ENCODE measurements at places on chromosomes 11 and 22.

- no peak for DNase-seq
Measured at GRCh38 chr11:86804951-86805350, 4.6 kb downstream of the PRSS23 start.

DNA sequence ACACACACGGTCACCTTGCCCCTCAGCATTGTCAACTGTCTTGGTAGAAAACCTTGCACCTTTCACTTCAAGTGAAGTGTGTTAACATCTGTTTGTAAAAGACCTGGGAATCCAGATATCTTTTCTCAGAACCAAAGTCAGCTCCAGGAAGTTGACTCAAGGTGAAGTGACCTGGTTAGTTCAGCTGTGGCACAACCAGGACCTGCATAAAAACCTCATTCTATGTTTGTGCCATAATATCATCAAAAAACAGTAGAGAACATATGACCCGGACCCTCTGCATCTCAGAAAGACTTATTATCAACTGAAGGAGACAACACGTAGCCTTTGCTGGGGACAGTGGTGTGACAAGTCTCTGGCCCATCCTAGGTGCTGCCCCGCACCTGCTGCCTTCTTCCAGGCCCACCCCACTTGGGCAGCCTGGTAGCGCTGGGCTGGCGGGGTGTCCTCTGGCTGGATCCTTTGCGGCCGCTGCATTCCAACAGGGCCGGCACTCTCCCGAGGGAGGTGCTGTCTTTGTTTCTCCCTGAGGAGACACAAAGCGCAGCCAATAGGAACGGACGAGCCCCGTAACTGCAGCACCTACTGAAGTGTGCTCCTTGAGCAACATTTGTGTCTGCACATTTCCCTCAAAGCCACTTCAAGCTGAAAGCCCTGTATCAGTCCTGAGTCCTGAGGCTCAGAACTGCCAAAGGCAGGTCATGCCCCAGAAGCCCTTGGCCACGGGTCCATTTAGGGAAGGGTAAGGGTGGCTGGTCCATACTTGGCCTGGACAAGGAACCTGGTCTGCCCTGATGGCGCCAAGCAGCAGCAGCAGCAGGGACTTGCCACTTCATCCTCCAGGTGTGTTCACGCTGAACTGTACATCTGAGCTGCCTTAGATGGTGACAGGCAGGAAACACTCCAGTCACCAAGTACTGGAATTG, 25.2 kb downstream of the LRRC74B start:
- no peak for DNase-seq

- no peak for DNase-seq
Measured at GRCh38 chr22:41798736-41799135, 1.7 kb upstream of the CCDC134 start.

GRCh38 chr22:38104084-38104483, 6.4 kb downstream of the BAIAP2L2 start:
- DNase-seq: no peak

DNA sequence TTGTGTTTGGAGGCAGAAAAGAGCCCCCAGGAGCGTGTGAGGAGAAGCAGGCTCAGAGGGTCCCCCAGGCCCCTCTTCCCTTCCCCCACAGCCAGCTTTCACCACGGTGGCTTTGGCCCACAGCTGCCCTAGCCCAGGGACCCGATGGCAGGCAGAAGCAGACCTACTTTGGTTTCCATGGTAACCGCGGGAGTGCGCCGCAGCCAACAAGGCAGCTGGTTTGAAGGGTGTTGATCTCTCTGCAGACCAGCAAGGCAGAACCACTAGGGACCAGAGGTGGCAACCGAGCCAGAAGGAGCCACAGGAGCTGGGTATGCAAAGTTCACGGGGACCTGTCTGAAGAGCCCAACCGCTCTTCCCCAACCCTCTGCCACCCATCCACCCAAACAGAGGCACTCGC, 69.4 kb downstream of the BUD13 start:
- no peak for DNase-seq

DNA sequence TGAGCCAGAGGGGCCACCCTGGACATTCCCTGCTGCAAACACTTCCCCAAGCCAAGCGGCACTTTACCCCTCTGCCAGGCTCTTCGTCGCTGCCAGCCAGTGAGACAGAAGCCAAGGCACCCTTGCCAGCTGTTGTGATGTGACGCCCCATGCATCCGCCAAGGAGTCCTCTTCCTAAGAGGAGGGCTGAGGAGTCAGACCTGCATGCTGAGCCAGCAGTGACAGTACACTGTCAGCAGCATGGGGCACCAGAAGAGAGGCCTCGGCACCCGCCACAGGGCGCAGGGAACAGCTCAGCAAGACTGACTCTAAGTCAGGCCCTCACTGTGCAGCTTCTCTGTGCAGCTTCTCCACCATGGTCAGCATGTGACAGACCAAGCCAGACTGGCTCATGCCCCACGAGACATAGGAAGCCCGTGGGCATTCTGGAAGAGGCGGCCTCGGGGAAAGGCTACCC, 26.4 kb downstream of the VPS37C start:
- DNase-seq: no peak

GRCh38 chr22:20022978-20023613, 2.2 kb downstream of the TANGO2 start:
- no peak for DNase-seq

DNA sequence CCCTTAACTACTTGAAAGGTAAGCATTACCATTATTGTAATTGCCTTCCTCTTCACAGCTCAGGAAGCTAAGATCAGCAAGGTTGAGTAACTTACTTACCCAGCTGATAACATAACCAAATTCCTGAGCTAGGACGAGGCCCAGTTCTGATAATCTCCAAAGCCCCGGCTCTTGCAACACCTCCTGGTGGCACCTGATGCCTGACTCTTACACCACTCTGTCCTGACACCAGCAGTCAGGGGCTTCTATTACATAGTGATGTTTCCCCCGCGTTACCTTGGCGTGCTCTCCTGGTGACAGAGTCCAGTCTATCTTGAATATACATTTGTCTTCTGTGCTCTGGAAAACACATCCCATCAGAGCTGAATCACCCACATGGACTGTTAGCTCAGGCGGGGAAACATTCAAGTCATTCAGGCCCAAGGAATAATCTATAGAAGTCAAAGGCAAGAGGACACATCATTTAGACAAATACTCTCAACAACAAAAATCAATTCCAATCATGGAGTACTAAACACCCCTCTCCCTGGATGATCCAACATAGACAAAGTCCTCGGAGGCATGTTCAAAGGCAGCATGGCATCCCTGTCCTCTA, 12.6 kb downstream of the JAML start:
- DNase-seq: no peak

DNA sequence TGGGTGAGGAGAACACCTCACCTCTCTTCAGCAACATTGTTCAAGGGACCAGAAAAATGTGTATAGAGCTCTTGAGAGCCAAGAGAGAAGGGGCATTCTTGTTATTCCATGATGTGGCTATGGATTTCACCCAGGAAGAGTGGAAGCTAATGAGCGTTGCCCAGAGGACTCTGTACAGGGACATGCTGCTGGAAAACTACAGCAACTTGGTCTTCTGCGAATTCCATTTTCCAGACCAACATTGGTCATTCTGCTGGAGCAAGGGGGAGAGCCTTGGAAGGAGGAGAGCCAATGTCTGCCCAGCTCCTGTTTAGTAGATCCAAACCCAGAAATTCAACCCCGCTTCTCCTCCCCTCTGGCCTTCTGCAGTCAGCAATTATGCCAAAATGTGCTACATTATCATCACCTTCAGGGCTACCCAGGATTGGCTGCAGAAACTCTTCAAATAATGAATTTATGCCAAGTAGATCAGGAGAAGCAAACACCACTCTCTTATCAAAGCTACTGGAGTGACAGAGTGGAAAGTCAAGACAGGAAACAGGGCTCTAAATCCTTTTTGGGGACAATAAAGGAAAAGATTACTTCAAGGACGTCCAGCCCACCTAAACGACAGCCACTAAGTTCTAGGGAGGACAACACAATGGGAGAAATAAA, 707.5 kb upstream of the LUZP2 start:
- DNase-seq: no peak

GRCh38 chr22:30744224-30744623, 49.5 kb downstream of the OSBP2 start:
- DNase-seq: no peak

DNA sequence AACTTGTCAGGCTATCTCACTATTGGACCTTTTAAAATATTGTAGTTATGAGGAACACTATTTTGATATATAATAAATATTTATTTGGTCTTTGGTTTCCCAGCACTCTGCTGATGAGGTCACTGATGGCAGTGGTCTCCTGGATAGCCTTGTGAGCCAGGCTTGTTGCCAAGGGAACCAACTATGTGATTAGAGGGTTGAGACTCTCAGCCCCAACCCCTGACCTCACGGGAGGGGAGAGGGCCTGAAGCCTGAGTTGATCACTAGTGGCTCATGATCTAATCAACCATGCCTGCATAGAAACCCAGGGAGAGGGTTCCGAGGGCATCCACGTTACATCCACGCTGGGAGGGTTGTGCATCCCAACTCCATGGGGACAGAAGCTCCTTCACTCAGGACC, 10.8 kb downstream of the PANX1 start:
- DNase-seq: no peak

- DNase-seq: no peak
Measured at GRCh38 chr11:128547946-128548648, 39.3 kb downstream of the ETS1 start.

GRCh38 chr22:46501701-46502100, 35.7 kb downstream of the CELSR1 start:
- peak; percentile 55 for DNase-seq

GRCh38 chr11:103619938-103620337, 416.5 kb upstream of the DDI1 start:
- DNase-seq: no peak

GRCh38 chr22:47769652-47770051, 1007.2 kb downstream of the TBC1D22A start:
- no peak for DNase-seq

DNA sequence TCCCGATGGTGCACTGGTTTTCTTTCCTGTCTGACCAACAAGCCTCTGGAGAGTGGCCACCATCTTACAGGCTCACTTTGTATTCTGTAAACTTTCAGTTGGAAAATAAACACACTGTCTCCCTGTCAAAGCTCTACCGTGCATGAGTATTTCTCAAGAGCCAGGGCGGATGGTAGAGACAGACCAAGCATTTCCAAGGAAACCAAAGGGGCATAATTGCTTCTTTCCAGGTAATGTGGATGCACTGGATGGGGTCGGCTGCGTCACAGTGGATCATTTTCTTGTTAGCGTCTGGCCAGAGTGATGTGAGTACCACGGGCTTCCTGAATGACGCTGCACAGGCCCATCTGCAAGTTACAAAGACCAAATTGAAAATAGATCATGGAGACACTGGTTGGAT, 5.1 kb upstream of the SEZ6L start:
- no peak for DNase-seq

DNA sequence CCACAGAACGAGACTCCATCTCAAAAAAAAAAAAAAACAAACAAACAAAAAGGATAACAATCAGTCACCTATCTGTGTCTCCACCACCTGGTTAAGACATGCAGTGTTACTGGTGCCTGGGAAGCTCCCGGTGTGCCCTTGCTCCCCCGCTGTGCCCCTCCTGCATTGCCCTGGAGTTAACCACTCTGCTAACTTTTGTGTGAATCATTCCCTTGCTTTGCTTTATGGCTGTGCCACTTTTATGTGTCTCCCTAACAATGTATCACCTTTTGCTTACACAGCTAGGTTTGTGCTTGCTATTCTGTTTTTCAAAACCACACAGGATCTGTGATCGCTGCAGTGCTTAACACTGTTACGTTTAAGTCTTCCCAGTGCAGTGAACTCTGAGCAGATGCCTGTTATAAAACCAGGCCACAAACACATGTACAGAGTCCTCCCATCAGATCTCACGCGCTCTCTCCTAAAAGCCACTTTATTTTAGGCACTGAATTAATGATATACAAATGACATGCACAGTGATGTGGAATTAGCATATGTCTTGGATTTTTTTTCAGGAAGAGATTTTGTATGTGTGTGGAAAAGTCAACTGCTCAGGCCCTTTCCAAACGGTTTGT, 69.9 kb downstream of the BUD13 start:
- DNase-seq: no peak

- no peak for DNase-seq
Measured at GRCh38 chr22:35410663-35411034, 10.7 kb downstream of the MCM5 start.

GRCh38 chr11:64148226-64148916, 17.5 kb downstream of the MACROD1 start:
- peak; percentile 79 for DNase-seq

GRCh38 chr11:122556605-122557004, 98.9 kb upstream of the UBASH3B start:
- DNase-seq: peak; percentile 33

DNA sequence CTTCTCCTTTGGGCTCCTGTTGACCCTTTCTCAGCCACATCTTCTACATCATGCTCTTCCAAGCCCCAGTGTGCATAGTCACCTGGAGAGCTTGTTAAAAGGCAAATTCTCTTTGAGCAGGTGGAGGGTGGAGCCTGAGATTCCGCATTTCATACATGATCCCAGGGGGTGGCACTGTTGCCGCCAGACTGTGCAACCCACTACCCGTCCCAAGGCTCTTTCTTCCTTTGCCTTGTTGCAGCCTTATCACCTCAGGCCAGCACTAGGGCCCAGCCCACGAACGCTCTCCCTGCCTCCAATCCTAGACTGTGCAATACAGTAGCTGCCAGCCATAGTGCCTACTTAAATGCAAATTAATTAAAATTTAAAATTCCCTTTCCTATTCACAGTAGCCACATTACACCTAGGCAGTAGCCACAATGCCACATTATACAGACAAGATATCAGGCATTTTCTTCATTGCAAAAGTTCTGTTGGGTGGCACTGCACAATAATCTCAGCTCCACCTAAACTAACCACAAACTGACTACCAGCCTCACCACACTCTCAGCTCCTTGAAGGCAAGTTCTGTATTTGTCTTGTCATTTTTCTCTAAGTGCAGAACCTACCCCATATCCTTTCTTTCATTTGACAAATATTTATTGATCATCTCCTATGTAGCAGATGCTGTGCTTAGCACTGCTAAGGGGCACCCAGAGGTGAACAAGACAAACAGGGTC, 4.6 kb upstream of the KCNJ5 start:
- no peak for DNase-seq

DNA sequence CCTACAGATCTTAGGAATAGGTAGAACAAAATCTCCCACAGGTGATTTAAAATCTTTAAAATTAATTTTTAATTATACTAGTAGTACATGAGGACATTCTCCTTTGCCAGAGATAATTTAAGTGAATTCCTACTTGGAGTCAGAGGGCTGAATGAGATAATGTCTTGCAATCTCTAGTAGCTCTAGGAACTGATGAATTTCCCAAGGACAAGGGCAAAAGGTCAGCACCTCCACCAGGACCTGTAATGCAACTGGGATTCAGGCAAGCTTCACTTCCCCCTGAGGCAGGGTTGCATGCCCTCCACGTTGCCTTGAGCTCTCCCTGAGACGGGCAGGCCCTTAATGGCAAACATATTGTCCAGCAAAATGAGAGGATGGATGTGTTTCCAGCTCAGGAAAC, 330.3 kb upstream of the PITPNB start:
- DNase-seq: no peak

DNA sequence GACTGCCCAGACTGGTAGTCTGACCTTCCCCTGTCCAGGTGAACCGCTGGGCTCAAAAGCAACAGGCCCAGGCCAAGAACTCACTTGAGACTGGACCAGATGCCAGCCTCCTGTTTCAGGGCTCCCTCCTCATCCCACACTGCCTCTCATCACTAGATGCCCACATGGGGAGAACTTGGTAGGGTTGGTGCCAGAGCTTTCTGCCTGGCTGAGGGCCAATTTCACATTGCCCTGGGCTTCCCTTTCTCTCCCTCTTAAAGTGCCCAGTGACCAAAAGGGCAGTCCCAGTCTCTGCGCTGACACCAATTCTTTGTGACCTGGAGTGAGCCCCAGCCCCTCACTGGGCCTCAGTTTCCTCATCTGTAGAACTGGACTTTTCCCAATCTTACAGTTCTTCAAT, 41.7 kb downstream of the C11orf58 start:
- no peak for DNase-seq

- no peak for DNase-seq
Measured at GRCh38 chr22:44611880-44612496, 90.0 kb upstream of the PRR5 start.

Measured in urothelium cell line (cell line).